ENCODE measurements at places on chromosomes 2 and 18. TPM values are rescaled to one million over a fixed set of nuclear protein-coding genes. Genes with fewer than 3 reads are reported as not detected.

The TET3 gene
- total RNA-seq = 1.6 TPM

The TUBB8B gene
- total RNA-seq = not detected

The CCDC74A gene
- 20.0 TPM for total RNA-seq

The TMEM37 gene
- total RNA-seq = 4.1 TPM

The CXCR2 gene
- not detected for total RNA-seq

The CMPK2 gene
- total RNA-seq = 0.18 TPM

The AQP12B gene
- not detected for total RNA-seq

The CNTNAP5 gene
- not detected for total RNA-seq

The KCNF1 gene
- total RNA-seq = not detected

The HOXD12 gene
- total RNA-seq = not detected

The ANKRD29 gene
- total RNA-seq = 2.3 TPM

The RNF152 gene
- total RNA-seq = 4.3 TPM

The ZSWIM2 gene
- not detected for total RNA-seq

The FBXO41 gene
- 0.29 TPM for total RNA-seq

The SPC25 gene
- total RNA-seq = 14.7 TPM

The SPATA3 gene
- total RNA-seq = not detected

The FAM110C gene
- total RNA-seq = not detected

The PDE11A gene
- 0.18 TPM for total RNA-seq

The ACTR2 gene
- 103 TPM for total RNA-seq

The QPCT gene
- total RNA-seq = 21.3 TPM

The SCN3A gene
- not detected for total RNA-seq

The EML6 gene
- 0.35 TPM for total RNA-seq

The SOS1 gene
- total RNA-seq = 15.3 TPM

The CREG2 gene
- 0.58 TPM for total RNA-seq

The EGR4 gene
- not detected for total RNA-seq

The AAK1 gene
- total RNA-seq = 40.6 TPM

The NRP2 gene
- total RNA-seq = 75.0 TPM

The IGFBP5 gene
- total RNA-seq = 1.4 TPM
